ENCODE measurements at places on chromosomes 12 and 14. TPM values are rescaled to one million over a fixed set of nuclear protein-coding genes. Genes with fewer than 3 reads are reported as not detected.

DNA sequence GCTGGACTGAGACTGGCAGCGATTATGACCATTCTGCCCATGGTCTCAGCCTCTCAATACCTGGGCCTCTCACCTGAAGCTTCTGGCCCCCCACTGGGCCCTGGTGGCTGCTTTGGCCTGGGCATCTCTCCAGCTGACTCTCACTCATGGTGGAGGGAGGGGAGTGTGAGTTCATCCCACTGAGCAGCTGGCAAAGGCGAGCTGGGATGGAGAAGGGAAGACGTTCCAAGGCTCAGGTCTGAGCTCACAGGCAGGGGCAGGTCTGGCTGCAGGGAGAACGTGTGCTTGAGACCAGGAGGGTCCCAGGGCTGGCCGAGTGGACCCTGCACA lies 103.5 kb downstream of the TMEM121 start:
- DNase-seq: no peak

DNA sequence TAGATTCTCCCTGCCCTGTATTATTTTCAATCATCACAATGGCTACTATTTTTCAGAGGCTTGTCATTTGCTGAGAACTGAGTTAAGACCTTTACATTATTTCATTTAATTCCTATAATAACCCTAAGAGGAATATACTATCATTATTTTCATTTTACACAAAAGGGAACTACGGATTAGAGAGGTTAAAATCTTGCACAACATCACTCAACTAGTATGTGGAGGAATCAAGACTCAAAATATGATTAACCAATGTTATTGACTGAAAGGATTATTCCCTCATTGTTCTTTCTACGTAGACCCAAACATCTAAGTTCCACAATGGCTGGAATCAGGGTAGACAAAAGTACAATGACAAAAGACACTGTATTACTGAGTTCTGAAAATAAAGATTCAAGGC lies 45.0 kb downstream of the GPR65 start:
- DNase-seq: no peak

DNA sequence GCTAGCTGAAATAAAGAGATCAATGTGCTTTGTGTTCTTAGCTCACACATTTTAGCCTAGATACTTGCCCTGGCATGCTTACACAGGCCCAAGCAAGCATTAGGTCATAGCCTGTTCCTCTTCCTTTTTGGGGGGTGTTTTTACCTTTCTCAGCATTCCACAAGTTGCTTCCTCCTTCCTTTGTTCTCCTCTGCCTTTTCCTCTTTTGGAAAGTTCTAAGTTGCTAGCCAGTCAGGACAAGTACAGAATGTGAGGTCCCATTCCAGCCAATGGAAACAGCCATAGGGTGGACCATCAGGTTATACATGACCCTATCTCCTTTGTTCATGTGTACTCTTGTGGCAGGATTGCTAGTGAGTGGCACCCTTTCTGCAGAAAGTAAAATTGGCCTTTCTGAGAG lies 154.9 kb downstream of the RASSF9 start:
- DNase-seq: no peak

The RNASE3 gene
- total RNA-seq: not detected

The RERG gene
- not detected for total RNA-seq

The CLEC2A gene
- not detected for total RNA-seq

Measured in natural killer cell (primary cell).